CD4-positive, alpha-beta T cell treated with Interleukin-6 for 4 hours (primary cell): ENCODE measurements at places on chromosomes 4 and X.

GRCh38 chrX:23870041-23870440, 37.7 kb downstream of the APOO start:
- DNase-seq, result no peak

GRCh38 chr4:57037982-57038604, 59.4 kb downstream of the POLR2B start:
- DNase-seq, result peak; percentile 6

- DNase-seq, result peak; percentile 72
Observed at GRCh38 chrX:56800801-56801200, 71.8 kb downstream of the NBDY start.

- DNase-seq, result no peak
Observed at GRCh38 chr4:168449719-168450452, 30.4 kb downstream of the DDX60L start.

DNA sequence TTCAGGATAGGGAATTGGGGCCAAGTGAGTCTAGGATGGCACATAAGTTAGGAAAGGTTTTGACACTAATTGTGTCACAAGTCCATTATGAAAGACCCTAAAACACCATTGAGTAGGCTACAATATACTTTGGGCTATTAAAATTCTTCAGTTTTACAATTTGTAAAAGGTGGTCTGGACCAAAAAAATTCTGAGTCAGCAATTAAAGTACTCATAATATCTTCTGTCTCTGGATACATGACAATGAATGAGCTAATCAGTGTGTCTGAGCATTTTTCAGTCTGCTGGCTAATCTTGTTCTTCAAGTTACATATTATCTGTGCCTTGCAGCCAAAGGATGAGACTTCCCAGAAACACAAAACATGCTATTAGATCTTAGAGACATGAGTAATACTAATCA, 14.3 kb downstream of the ARMCX1 start:
- no peak for DNase-seq

GRCh38 chr4:150012851-150013360, 65.3 kb upstream of the DCLK2 start:
- no peak for DNase-seq

DNA sequence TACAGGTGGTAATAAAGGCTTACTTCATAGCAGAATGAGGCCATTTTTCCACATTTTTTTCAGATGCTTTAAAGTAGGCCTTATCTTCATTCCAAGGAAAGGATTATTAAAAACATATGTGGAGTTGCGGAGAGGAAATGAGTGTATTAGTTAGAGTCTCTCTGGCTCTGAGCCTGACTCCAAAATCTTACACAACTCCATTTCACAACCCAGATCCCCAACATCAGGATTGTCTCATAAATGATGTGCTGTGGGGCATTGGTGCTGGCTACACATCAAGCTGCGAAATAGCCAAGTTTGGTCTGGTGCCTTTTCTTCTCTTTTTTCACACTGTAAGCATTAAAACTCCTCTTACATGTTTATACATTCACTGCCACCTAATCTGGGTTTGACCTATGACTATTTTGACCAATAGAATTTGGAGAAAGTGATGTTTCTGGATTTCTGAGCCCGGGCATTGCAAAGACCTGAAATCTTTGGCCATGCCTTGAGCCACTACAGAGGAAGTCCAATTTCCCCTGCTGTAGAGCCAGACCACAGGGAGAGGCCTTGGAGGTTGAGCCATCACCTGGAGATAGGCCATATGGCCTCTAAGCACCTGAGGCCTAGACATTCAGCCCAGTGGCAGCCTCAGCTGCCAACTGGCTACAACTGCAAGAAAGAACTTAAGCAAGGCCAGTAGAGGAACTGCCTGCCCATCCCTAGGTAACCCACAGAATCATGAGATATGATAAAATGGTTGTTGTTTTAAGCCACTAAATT, 16.7 kb upstream of the SOD3 start:
- no peak for DNase-seq

DNA sequence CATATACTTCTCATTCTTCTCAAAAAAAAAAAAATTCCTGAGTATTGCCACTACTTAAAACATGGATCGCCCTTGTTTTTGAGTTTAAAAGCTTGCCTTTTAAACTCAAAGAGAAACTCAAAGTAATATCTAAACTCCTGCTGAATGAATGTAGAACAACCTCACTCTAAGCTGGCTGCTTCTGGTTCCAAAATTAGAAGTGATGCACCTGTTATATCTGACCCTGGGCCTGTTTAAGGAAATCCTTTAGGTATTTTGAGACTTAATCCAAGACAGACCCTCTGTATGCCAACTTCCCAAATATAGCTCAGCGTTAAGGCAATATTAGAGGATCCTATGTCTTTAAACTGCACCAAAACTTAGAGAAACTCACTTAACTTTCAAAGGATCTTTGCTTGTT, 1.8 kb upstream of the OTUD4 start:
- DNase-seq, result no peak
